Vagina (tissue), 2 donors: ENCODE measurements at places on chromosomes 4 and X.

DNA sequence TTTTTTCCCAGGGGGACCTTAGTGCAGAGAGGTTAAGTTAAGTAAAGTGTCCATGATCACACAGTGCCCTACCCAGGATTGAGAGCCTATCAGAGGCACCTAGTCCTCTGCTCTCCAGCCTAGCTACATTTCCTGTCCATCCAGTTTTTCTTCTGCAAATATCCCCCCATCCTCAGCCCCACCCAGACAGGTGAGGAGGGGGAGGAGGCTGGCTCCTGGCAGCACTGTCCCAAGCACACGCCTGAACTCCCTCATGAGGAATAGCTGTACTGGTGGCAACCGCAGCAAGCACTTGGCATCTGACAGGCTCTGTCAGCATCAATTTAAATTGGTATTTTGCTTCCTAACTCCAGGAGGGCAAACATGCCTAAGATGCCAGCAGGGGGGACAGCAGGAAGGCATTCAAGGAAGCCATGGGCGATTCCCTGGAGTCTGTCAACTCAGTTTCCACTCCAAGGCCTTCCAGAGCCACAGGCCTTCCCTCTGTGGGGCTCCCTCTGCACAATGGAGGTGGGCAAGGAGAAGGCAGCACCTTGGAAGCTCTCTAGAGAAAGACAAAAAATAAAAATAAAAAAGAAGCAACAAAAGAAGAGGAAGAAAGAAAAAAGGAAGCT lies 6.4 kb upstream of the FRMPD3 start:
- no peak for DNase-seq

DNA sequence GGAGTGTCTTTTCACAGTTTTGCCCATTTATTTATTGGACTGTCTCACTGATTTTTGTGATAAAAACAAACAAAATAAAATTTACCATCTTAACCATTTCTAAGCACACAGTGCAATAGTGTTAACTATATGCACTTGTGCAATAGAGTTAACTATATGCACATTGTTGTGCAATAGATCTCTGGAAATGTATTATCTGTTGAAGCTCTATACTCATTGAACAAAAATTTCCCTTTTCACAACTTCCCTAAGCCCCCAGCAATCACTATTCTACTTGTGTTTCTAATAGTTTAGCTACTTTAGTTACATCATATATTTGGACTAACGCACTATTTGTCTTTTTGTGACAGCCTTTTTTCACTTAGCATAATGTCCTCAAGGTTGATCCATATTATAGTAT lies 59.7 kb upstream of the BEX4 start:
- no peak for DNase-seq

DNA sequence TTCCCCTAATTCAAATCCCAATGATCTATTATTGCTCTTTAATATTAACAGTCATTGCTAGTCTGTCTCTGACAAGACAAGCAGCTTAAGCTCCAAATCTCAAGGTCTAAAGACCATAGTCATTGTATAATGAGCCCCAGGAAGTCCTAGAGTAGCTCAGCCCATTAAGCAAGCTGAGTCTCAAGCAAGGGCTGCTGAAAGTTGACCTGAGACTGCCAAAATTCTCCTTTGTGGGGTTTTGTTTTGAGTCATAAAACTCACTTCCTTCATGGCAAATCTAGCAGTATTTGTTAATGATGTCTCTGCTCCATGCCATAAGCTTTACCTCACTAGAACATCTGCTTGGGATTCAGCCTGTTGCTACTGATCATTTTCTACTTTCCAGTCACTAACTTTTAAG lies 313.2 kb downstream of the ANTXR2 start:
- DNase-seq, result no peak

GRCh38 chr4:154960476-154960875 lies 179.4 kb downstream of the RBM46 start:
- DNase-seq, result no peak

GRCh38 chr4:32254216-32254615 lies 1534.0 kb downstream of the PCDH7 start:
- no peak for DNase-seq

DNA sequence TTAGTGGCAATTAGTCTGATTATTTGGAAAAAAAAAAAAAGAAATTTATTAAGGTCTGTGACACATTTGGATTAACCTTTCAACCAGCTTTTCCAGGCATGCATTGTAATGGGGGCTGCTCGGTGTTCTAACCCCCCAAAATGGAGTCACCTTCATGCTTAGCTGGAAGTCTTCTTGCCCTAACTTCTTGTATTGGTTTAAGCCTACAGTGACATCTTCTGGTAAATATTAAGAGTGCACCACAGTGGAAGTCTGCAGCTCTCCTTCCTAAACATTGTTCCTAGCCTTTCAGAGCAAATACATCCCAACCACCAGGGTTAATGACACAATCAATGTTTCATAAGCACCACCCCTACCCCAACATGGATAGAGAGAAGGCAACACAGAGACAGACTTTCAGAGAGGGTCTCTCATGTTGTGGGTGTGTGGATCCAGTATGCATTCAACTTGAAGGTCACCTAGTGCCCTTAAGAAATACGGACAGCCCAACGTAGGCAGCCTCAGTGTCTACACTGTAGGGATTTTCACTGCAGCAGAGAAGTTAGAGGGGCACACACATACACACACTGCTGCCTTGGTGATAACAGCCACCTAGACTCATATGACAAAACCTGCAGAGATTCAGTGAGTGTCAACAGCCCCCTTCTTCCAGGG lies 142.9 kb upstream of the MBNL3 start:
- DNase-seq, result peak; percentile 22

DNA sequence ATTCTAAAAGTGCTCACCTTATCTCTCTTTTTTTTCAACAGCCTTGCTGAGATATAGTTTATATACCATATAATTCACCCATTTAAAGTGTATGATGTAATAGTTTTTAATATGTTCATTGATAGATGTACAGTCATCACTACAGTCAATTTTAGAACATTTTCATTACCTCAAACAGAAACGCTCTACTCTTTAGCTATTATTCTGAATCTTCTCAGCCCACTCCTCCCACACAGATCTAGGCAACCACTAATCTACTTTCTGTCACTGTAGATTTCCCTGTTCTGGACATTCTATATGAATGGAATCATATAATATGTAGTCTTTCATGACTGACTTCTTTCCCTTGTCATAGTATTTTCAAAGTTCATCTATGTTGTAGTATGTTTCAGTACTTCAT lies 22.6 kb downstream of the MND1 start:
- DNase-seq, result no peak
